ENCODE measurements at places on chromosomes 16 and 17.

- DNase-seq = no peak
Measured at GRCh38 chr17:4583206-4583605, 1.1 kb upstream of the SMTNL2 start.

DNA sequence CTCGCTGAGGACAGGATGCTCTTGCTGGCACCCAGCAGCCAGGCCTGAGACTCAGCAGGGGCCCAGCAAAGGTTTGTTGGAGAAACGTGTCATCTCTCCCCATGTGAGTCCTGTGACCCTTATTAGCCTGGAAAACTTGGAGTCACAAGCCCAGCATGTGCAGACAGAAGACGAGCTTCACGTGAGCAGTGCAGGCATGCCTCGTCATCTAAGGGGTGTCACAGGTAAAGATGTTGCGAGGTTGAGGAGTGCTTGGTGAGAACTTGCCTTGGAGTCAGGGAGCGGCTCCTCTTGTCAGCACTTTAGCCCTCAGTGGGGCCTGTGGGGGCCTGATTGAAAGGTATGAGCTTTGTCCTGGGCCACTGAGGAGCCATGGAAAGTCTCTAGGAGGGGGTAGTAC, 2.1 kb upstream of the CTRL start:
- no peak for DNase-seq

DNA sequence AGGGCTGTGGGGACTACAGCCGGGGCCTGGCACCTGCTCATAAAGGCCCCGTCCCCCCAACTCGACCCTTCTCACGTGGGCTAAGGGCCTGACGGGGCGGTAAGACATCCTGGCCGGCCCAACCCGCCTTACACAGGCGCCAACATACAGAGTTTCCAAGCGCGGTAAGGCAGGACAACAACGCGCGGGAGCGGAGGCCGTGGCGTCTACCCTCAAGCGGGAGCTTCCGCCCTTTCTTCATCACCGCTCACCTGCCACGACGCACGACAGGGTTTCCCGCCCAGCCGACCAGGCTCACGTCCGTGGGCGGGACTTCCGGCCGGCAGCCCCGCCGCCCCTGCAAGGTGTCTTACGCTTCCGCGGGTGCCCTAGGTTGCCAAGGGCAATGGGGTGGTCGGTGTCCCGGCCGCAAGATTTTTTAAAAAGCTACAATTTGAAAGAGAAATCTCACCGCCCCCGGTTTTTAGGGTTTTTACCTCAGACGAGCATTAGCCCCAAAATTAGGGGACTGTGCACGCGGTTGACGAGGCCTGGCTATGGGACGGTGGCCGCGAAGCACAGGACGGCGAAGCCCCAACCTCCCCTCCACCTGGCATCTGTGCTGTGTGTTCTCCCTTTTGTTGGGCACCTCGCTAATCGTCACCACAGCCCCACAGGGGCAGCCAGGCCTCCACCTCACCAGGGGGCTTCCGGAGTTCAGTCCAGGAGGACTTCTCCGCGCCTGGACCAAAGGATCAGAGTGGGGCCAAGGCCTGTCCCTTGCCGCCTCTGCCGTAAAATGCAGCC, at the start of gene TERB1:
TERB1 (minus strand) TSS at position 265 of the 786 bp plus-strand sequence. CDS start 4,786 bp downstream, outside the sequence.
- DNase-seq = peak; percentile 13

DNA sequence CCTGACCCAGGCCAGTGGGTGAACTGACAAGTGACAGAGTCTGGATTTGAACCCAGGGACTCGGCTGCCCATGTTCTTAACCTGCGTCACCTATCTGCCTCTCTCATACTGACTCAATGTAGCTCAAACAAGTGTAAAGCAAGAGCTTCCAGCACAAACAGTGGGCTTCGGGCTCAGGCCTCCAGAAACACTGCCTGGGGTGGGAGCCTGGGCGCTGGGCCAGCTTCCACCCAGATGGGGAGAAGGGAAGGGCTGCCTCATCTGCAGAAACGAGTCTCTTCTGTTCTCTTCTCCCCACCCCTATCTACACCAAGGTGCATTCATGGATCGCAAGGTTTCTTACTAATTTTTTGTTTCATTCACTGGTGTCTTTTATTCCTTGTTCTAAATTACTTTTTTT, 1.3 kb downstream of the CDRT4 start:
- DNase-seq = no peak

DNA sequence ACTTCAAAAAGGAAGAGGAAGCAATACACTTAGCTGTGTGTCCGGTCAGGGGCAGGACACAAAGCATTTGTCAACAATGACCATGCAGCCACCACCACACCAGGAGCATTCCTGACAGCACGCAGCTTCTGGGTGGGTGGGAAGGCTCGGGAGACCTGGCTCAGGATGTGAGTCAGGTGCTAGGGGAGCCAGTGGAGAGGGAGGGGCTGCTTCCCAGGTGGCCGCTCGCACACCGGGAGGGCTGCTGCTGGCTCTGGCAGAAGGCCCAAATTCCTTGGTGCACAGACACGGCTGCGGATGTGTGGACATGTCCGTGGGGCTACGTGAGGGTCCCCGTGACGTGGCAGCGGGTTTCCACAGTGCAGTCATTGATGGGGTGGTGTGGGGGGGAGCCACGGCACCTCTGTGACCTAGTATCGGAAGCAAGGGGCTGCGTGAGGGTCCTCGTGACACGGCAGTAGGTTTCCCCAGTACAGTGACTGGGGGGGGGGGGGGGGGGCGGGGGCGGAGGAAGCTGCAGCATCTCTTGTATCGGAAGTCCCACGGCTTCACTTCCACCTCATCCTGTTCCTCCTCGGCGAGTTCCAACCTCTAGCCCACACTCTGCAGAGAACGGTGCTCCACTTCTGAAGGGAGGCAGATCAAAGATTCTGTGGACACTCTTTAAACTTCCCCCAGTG, 112.8 kb downstream of the ZNF778 start:
- no peak for DNase-seq

DNA sequence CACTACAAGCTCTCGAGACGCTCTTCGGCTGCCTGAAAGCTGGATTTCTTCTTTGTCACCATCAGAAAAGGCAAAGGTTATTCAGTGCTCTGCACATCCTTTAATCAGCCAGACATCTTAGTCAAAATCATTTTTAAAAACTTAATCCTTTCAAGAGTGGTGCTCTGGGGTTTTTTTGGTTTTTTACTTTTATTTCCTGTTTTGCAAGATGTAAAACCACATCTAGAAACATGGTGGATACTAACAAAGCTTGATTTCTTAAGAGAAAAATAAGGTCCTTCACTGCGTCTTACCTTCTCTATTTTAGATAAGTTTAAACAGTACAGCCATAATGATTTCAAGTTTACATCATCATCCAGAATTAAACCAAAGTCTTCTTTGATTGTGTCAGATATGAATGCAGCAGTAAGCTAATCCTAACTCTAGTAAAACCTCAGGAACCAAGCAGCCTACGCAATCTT, 6.3 kb downstream of the ANKRD11 start:
- DNase-seq = no peak

- DNase-seq = no peak
Measured at GRCh38 chr16:85634747-85635544, 21.8 kb downstream of the GSE1 start.

- DNase-seq = no peak
Measured at GRCh38 chr17:28385037-28385400, 13.5 kb downstream of the SARM1 start.

GRCh38 chr16:23202166-23202565, 19.6 kb downstream of the SCNN1G start:
- no peak for DNase-seq

- no peak for DNase-seq
Measured at GRCh38 chr17:32648450-32648849, 161.7 kb downstream of the CDK5R1 start.

DNA sequence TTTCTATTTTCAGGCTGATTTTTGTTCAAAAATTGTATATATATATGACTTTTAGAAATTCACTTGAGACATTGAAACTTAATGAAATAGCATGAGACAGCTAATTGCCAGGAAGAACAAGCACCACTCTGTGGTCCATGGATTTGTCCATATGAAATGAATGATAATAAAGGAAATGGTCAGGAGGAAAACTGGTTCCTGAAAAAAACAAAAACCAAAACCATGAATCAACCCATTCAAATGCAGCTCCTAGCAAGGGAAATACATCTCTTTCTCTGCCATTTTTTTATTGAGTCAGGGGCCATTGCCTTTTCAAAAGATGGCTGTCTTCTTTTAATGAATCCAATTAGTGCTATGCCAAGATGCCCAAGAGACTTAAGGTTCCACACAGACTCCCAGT, 230.7 kb downstream of the SLC39A11 start:
- no peak for DNase-seq

GRCh38 chr17:40329839-40330794, 21.1 kb downstream of the RARA start:
- DNase-seq = no peak

DNA sequence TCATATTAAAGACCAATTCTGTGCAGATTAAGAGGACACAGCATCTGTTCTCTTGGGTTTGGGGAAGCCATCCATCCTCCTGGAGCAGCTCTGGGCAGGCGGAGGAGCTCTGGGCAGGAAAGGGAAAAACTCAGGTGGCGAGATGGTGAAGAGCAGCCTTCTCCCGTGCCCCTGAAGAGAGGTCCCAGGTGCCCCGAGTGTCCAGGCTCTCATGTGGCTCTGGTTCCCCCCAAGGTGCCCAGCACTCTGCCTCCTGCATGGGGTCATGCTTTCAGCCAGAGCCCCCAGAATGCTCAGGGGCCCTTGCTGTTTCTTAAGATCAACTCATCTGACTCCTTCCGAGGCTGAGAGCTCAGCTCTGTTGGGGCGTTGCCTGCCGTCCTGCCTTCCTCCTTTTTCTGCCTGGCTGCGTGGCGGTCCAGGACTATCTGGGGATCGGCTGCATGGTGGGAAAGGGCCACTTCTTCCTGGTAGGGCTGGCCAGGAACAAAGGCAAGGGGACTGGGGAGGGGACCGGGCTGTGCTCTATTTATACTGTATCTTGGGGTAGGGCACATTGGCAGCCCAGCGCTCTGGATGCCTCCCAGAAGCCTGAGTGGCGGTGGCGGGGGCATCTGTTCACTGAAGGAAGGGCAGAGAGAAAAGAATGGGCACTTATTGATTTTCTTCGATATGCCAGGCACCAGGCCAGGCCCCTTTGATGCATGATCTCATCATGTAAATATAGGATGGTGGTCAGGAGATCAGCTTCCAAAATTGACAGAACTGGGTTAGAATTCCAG, 103.2 kb upstream of the SDK2 start:
- no peak for DNase-seq

DNA sequence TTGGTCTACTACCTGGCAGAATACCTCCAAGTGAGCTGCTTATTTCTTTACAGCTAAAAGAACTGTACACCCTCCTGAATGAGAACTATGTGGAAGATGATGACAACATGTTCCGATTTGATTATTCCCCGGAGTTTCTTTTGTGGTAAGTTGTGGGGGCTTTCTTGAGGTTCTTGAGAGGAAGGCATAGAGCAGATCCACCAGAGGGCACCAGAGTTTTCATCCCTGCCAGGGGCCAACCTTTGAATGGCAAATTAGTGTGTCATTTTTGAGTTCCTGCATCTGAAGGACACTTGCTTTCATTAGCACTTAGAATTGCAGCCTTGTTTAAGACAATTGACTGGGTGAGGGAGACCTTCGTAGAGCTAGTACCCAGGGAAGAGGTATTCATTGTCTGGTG, 35.0 kb downstream of the NMT1 start:
- no peak for DNase-seq

GRCh38 chr17:72008236-72008876, 112.5 kb upstream of the SOX9 start:
- DNase-seq = no peak

GRCh38 chr17:70107441-70107840, 32.4 kb downstream of the KCNJ16 start:
- no peak for DNase-seq

- DNase-seq = no peak
Measured at GRCh38 chr17:70317421-70317820, 148.1 kb downstream of the KCNJ2 start.

- DNase-seq = no peak
Measured at GRCh38 chr17:57994436-57994835, 6.4 kb upstream of the VEZF1 start.

DNA sequence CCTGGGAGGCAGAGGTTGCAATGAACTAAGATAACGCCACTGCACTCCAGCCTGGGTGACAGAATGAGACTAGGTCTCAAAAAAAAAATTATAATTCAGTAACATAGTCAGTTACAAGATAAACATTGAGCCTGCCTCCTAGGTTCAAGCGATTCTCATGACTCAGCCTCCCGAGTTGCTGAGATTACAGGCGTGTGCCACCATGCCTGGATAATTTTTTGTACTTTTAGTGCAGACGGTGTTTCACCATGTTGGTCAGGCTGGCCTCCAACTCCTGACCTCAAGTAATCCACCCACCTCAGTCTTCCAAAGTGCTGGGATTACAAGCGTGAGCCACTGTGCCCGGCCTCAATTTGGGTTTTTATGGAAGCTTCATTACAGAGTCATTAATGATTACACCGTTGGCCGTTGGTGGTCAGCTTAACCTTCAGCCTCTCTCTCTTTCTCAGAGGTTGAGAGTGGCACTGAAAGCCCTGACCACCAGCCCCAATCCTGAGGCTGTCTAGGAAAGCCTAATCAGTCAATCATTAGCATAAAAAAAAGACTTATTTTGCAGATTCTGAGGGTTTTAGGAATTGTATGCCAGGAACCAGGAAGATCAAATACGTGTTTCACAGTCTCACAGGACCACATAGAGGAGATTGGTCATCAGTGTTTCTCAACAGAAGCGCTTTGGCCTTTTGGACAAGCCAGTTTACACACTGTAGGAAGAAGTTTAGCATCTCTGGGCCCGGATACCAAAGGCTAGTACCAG, 1.3 kb upstream of the LRRC37A3 start:
- DNase-seq = no peak

DNA sequence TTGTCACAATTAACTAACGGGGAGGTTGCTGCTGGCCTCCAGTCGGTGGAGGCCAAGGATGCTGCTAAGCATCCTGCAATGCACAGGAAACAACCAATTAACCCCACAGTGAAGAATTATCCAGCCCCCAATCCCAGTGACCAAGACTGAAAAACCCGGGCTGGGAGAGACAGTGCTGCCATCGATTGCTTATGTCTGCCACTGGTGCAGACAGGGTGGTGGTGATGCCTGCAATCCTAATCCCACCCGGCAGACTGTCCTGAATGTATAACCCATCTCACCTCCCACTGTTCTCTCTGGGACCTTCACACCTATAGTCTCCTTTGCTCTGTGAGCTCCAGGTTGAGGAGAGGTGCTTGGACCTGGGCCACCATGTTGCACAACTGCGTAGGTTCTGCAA, 42.3 kb upstream of the KLHDC4 start:
- DNase-seq = no peak

DNA sequence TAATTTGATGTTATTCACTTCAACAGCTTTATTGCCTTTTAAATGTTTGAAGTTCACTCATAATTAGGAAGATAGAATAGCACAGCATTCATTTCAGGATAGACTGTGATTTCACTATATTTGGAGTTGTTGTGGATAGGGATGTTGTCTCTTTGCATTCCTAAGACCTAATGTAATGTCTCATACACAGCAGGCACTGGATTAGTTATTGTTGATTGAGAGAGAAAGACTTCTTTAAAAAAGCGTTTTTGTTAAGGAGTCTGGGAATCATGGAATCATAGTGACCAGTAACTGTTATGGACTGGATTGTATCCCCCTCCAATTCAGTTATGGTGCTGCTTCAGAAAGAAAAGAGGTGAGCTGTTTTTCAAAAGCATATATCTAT, 122.0 kb downstream of the USP22 start:
- DNase-seq = no peak

GRCh38 chr17:82752371-82753200, 721 bp downstream of the TBCD start:
- DNase-seq = peak; percentile 55

GRCh38 chr17:48100591-48101011, 677 bp downstream of the CBX1 start:
- DNase-seq = no peak
